ENCODE measurements at places on chromosomes 6 and 20.

DNA sequence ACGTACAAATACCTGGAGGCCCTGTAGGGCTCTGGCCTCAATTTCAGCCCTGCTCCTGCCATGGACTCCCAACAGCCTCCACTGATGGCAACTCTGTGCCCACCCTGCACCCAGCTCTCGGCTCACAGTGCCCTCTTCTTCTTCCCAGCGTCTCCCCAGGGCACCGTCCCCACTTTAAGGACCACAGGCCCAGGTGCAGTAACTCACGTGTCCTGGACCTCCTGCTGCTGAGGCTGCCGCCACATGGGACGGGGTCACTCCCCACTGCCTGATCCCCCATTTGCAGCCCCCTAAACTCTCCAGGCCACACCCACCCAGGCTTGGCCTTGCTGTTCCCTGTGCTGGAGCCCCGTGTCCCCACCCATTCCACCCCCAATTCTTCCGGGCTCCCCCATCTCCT, 223.4 kb downstream of the PREX1 start:
- DNase-seq = no peak

GRCh38 chr6:103729658-103730057, 1130.1 kb downstream of the HACE1 start:
- no peak for DNase-seq

GRCh38 chr20:16027686-16028085, 545.6 kb downstream of the KIF16B start:
- DNase-seq = no peak

DNA sequence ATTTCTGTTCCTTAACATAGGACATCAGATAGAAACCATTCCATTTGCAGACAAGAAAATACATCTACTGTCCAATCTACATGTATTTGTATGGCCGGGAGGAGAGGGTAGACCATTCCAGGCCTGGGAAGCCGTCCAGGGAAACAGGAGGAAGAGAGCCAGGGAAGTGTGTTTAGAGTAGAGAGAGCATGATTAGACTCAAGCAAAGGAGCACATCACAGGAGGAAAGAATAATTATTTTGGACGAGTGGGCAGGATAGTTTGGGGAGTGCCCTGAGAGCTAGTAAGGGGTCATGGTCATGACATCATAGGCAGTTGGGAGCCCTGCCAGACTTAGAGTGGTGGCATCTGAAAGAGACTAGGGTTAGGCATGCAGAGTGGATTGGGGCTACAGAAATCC, 250.0 kb downstream of the HIVEP2 start:
- DNase-seq = no peak

DNA sequence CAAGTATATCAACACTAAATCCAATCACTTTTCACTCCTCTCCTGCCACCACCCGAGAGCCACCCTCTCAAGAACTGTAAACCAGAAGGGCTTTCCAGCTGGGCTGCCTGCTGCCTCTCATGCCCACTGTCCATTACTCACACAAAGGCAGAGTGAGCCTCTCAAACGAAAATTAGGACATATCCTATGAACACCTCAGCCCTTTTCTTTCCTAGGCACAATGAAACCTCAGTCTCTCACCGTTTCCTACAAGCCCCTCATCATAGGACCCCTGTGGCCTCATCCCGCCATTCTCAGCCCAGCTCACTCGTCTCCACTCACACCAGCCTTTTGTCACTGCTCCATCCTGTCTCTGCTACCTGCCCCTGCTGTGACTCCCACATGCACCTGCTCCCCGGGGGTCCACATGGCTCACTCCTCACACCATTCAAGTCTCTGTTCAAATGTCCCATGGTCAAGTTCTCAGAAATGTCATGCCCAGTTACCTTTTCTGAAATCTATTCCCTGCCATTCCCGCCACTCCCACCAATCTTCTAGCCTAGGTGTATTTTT, 7.4 kb downstream of the HLA-F start:
- no peak for DNase-seq

DNA sequence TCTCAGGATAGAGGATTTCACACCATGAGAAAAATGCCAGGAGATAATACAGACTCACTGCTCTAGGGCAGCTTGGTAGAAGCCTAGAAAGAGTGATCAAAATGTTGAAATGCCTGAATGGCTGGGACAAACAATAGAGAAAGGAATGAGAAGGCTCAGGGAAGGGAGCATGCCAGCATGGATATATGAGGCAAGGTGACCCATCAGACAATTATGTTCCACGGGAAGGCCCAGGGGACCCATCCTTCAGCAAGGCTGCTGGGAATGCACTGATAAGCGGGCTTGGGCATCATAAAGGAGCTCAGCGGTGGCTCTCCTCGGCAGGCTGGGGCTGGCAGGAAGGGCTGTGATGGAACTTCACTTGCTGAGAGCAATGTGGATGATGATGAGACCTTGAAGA, 12.2 kb downstream of the HEBP2 start:
- DNase-seq = no peak

DNA sequence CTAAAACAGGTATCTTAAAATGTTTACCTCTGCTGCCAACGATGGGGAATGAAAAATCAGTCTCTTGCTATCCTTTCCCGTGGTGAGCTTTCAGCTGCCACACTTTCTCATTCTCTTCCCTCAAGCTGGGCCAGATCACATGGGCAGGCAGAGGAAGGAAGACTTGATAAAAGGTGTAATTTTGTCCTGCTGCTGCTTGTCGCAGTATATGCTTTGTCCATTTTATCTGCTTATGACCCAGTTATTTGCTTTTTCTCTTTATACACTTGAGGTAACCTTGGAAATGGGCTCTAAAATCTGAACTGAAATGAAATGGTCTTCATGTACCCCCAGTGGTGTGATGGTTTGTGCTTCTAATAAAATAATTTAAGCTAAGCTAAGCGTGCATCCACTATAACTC, 695.9 kb upstream of the FLRT3 start:
- DNase-seq = no peak

GRCh38 chr6:65531533-65531932, 175.5 kb downstream of the EYS start:
- no peak for DNase-seq
